ENCODE measurements at places on chromosomes 12 and 14.
A peak's percentile ranks its signal among the peaks of the same experiment; 100 is the strongest.

- no peak for DNase-seq
These were observed 40.3 kb downstream of the TECPR2 start for GRCh38 chr14:102403028-102403427.

DNA sequence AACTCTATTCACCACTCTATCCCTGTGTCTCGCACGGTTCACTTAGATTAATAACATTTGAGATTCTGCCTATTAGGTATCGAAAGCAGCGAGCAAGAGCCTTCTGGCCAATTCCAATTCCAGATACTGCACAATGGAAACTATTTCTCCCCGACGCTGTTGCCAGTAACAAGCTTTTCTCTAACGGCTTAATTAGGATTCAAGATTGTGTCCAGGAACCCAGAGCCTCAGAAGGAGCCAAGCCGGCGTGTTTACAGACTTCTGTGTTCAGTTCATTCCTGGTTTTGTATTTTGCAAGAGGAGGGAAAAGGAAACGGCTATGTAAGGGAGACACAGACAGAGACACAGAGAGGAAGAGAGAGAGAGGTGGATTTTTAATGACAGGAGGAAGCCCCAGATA lies 185.6 kb downstream of the DICER1 start:
- no peak for DNase-seq

DNA sequence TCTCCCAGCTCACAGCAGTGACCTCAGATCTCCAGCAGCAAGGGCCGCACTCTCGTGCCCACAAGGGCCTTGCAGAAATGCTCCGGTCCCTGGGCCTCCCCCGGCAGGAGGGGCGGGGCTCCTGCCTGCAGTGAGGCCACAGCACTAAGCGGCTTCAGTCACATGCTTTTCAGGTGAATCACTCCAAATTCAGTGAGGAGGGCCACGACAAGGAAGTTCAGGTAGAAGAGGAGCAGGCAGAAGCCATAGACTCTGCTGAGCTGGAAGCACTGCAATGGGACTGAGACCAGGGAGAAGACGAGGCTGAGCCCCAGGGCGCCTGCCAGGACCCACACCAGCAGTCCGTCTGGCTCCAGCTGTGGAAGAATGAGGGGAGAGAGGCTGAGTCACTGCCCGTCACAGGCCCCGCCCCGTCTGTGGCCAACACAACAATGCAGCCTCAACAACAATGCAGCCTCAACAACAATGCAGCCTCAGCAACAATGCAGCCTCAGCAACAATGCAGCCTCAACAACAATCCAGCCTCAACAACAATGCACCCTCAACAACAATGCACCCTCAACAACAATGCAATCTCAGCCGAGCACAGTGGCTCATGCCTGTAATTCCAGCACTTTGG lies 35.2 kb downstream of the SLC8B1 start:
- DNase-seq: peak; percentile 87

GRCh38 chr14:91387169-91387835 lies 30.3 kb downstream of the CCDC88C start:
- DNase-seq: no peak

DNA sequence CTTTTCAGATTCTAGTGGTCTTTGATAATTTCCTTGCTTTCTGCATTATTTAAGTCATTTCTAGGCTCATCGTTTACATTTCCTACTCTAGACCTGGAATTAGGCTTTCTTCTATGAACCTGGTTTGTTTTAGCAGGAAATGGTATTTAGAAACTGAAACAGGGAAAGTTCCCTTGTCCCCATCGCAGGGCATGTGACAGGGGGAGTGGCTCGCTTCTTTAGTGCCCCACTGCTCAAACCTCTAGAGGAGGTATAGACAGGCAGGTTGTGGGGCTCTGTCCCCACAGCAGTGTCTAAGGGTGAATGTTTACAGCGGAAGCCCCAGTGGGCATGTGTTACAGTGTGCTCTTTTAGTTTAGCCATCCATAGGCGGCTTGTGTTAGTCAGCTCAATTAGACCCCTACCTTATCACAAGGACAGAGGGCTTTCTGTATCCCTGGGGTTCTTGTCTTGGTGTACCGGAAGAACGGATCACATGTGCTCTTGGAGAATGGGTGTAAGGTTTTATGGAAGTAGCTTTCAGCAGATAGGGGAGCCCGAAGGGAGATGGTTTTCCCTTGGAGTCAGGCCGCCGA lies 25.0 kb downstream of the IFT81 start:
- no peak for DNase-seq

DNA sequence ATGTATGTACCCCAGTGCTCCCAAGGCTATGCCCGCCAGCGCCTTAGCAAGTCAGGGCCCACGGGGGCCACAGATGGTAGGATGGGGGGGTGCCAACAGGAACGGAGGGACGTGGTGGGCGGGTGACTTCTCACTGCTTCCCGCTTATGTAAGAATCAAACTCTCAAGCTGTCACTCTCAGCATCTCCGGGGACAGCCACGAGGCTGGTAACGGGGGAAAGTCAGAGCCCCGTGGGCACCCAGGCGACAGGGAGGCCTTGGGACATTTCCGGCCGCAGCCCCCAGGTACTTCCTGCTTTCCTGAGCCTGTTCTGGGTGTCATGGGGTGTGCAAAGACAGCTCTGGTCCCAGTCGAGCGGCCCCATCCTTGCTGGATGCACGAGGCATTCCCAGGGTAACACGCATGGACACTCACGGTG lies 59.3 kb downstream of the TESC start:
- no peak for DNase-seq

- DNase-seq: no peak
These were observed 585.5 kb downstream of the VRK1 start for GRCh38 chr14:97382616-97383226.

DNA sequence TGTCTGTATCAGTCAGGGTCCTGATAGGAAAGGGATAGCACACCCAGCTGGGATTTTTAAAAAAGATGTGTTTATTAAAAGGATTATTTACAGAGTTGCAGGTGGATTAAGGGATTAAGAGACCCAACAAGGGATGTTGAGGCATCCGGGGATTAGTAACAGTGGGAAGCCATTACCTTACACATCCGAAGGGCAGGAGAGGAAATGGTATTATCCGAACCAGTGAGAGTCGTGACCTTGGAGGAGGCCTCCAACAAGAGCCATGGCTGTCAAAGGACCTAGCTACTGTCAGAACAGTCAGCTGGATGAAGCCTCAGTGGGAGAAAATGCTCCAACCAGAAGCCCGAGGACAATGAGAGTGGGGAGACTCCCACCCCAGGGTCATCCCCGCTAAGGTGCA lies 146.3 kb upstream of the KRAS start:
- no peak for DNase-seq

GRCh38 chr14:69625299-69626131 lies 14.1 kb downstream of the SUSD6 start:
- peak; percentile 52 for DNase-seq
